ENCODE measurements at places on chromosomes 2 and 18.

GRCh38 chr2:134574611-134575330, 144.0 kb downstream of the TMEM163 start:
- DNase-seq = no peak

DNA sequence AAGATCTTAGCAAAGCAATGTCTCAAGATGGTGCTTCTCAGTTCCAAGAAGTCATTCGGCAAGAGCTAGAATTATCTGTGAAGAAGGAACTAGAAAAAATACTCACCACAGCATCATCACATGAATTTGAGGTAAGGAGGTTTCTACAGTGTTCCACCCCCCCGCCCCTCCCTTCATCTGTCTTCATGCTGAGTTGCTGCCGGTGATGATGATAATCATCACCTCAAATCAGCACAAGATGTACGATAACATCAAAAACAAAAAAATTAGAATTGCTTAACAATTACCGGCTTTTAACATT, 14.6 kb downstream of the UGP2 start:
- DNase-seq = no peak

DNA sequence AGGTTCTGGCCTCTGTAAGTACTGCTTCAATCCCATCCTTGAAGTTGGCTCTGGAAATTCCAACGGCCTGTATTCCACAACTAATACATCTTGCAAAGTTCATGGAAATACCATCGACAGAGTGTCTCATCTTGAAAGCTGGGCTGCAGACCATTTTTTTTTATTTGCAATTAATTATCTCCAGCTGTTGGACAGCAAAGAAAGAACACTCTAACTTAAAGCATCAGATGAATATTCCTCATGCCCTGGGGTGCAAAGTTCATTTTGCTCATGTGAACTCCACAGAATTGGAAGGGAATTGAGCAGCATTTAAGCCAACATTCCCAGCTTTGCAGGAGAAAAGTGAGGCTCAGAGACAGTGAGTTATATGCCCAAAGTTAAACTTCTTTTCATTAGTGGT, 96.5 kb upstream of the PIEZO2 start:
- no peak for DNase-seq

- no peak for DNase-seq
Measured at GRCh38 chr2:175823002-175823706, 178.9 kb downstream of the LNPK start.

DNA sequence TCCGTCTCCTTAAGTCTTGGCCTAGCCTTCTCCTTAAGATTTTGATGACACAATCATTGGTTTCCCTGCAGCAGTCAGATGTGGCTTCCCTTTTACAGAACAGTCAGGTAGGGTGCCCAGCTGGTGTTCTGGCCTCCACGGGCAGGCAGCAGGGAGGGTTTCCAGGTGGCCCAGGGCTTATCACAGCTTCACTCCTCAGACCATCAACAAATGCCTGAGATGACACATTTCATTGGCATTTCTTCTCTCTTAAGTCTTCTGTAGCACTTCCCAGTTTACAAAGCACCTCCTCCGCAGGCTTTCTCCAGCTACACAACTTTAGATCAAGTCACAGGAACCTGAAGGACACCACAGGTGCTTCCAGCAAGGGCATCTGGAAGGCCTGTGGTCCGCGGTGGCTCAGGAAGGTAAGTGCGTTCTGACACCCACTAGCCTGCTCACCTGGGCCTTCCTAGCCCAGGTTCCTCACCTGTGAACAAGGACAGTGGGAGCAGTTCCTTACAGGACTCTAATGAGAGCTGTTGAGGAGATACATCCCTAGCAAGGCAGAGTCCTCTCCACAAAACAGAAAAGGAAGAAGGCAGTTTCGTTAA, 37.6 kb downstream of the PTPN18 start:
- no peak for DNase-seq

DNA sequence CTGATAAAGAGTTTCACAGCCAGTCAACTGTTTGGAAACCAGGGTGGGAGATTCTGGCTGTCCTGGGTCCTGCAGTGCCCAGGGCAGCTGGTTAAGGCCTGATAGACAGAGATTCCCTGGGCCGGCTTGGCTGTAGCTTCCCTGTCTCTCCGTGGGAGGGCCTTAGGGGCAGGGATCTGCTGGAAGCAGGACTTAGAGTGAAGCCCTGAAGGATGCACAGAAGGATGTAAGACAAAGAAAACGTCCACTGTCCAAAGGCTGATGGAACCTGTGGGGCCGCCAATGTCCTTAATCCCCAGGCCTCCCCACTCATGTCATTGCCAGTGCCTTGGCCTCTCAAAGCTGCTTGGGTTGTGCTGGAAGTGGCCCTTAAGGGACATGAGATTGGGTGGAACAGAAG, 33.0 kb downstream of the MROH2A start:
- no peak for DNase-seq
